ENCODE measurements at places on chromosomes 12 and 14. TPM values are rescaled to one million over a fixed set of nuclear protein-coding genes. Genes with fewer than 3 reads are reported as not detected.

- no peak for DNase-seq
These were observed 192.3 kb downstream of the MON2 start for GRCh38 chr12:62658910-62659309.

Gene RASAL1
- total RNA-seq: 0.41 TPM

GRCh38 chr12:44091948-44092606, 256.2 kb downstream of the TMEM117 start:
- no peak for DNase-seq

DNA sequence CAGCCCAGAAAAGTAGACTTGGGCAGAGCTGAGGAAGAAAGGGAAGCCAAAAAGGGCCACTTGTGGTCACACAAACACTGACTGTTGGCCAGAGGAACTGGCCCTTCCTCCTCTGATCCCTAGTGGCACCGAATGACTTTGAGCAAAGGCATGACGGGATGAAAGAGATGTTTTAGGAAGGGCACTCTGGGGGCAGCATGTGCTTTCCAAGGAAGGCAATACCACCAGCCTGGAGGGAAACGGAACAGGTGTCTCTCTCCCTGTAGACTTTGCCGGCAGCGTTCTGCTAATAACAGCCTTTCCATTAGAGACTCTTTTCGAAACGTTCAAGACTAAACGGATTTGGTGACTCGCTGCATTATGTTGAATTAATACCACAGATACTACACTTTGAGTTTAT, 12.3 kb upstream of the FBXO21 start:
- no peak for DNase-seq

- peak; percentile 45 for DNase-seq
These were observed 4.6 kb downstream of the ZNF384 start for GRCh38 chr12:6684609-6685008.

Gene DCP1B
- total RNA-seq: 19.3 TPM

Gene ACSS3
- total RNA-seq: not detected

GRCh38 chr14:79332504-79333197, 878.7 kb downstream of the DIO2 start:
- no peak for DNase-seq

- DNase-seq: no peak
These were observed 91.9 kb upstream of the LMNTD1 start for GRCh38 chr12:25644979-25645378.

Gene EPYC
- total RNA-seq: not detected

Gene MIP
- total RNA-seq: not detected

DNA sequence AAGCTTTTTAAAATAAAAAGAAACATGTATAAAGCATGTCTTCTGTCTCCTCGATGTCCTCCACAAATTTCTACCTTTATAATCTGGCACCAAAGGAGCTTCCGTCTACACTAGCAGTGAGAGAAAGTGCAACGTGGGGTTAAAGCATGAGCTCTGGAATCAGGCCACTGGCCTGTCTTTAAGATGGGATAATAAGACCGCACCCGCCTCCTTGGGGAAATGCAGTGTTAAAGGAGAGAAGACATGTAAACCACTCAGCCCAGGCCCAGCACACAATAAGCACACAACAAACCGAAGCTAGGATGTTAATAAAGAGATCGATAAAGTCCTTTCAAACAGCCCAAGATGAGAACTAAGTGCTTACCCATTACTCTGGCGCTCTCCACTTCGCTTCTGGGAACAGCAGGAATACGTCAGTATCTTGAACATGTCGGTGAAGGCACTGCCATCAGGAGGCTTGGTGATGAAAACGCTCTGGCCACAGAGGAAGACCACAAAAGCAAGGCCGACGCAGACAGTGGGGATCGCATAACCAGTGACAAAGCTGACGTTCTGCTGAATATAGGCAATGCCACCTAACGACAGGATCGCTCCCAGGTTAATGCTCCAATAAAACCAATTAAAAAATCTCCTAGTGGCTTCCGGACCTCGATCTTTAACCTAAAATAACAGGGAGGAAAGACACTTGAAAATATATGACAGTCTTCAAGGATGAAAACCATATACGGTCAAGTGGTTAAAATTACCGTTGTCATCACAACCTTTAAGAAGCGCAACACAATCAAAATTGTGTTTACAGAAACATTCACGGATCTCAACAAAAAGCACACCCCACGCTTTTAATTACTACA, 9.1 kb downstream of the SLC15A4 start:
- DNase-seq: no peak

DNA sequence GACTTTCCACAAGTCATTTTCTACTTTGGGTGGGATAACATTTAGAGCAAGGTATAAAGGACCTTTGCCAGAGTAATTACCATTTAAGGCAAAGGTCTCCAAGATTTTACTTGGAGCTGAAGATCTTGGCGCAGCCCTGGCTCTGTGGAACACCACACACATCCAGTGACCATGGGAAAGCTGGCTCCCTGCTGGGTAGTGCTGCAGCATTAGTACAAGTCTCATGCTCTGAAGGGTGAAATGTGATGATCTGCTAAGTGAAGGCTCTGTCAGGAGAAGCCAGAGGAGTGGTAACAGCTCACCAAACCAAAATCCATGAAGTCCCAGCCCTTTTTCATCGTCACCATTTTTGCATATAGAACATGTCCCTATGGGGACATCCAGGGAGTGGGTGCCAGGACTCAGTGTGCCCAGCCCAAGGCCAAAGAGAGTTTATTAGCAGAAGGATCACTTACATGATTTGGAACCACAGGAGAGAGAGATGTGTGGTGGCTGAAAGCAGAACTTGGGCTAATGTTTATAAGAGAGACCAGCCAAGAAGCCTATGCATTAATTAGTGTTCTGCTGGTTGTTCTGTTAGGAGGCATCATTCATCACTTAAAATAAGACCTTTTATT, 110.7 kb downstream of the SLC38A6 start:
- DNase-seq: no peak

GRCh38 chr14:49209416-49209815, 376.8 kb downstream of the RPS29 start:
- no peak for DNase-seq

Gene PLBD2
- 14.9 TPM for total RNA-seq

Gene BCL2L14
- 0.97 TPM for total RNA-seq

- no peak for DNase-seq
These were observed 21.3 kb upstream of the CABP1 start for GRCh38 chr12:120618954-120619615.

Gene LRRK2
- total RNA-seq: 32.2 TPM

DNA sequence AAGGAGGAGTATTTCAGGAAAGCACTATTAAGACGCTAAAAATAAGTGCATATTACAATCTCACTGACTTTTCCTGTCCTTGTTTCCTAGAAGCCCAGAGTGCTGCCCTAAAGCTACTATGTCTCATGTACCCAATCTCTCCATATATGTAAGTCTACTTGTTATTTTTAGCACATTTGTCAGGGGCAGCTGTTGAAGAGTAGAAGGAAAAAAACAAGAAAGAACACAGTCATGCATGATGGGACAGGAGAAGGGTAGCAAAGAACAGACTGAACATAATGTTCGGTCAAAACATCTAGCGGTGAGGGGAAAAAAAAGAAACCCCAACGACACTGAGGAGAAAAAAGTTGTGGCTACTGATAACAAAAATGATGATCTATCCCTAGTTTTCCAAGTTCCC, 14.3 kb downstream of the YBX3 start:
- no peak for DNase-seq

- DNase-seq: no peak
These were observed 1995.9 kb upstream of the SEL1L start for GRCh38 chr14:83529531-83529930.

GRCh38 chr12:100576331-100577036, 3.0 kb downstream of the GAS2L3 start:
- no peak for DNase-seq

DNA sequence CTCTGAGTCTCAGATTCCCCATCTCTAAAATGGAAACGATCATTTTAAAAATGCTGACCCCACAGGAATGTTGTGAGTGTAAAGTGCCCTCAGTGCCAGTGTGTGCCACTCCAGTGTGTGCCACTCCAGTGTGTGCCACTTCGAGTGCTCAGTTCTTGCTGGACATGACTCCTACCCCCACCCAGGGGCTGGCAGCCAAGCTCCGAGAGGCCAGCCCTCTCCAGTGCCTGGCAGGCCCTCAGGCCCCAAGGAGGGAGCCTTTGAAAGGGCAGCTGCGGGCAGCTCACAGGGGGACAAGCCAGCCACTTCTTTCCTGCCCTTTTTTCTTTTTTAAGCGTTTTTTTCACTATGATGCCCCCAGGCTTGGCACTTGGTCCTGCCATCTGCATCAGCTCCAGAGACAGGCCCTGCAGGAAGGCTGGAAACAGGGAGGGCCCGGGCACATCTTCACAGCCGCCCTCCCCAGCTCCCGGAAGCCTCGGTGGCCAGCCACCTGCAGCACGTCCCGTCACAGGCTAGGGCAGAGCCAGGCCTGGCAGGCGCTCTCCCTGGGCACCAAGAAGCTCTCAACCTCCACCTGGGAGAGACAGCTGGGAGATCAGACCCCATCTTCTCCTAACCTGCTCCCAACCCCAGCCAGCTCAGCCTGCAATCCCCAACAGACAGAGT, 29.8 kb downstream of the NCOR2 start:
- DNase-seq: no peak

Gene ANO4
- total RNA-seq: not detected

- DNase-seq: no peak
These were observed 2.4 kb downstream of the ACVR1B start for GRCh38 chr12:51953864-51954263.

DNA sequence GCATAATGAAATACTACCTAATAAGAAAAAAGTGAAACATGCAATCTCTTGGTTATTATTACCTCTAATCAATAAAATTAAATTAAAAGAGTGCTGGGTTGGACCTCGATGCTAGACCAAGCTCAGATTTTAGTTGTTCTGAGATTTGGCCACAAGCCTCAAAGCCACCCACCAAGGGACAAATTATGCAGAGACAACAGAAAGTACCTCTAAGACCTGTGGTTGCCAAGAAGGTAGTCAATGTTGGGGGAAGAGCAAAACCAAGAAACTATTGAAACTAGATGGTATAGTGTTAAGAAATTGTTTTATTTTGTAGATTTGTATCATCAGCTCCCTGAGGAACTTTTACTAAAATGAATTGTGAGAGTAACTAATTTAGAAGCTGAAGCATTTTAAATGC, 43.8 kb upstream of the ARID2 start:
- DNase-seq: no peak

DNA sequence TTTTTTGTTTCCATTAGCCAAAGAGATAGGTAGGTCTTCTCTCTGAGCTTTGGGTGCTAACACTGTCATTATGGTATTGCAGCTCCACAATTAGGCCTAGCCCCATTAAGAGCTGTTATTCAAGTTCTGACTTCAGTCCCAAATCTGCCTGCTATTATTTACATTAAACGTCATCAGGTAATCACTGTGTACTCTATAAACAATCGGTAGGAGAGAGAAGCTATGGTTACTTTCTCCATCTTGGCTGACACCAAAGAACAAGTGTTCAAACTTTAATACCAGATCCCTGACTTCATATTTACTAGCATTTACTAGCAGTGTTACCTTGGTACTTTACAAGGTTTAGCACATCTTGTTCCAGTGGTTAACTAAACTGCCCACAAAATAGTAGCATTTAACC, 305.1 kb upstream of the GARIN2 start:
- no peak for DNase-seq

DNA sequence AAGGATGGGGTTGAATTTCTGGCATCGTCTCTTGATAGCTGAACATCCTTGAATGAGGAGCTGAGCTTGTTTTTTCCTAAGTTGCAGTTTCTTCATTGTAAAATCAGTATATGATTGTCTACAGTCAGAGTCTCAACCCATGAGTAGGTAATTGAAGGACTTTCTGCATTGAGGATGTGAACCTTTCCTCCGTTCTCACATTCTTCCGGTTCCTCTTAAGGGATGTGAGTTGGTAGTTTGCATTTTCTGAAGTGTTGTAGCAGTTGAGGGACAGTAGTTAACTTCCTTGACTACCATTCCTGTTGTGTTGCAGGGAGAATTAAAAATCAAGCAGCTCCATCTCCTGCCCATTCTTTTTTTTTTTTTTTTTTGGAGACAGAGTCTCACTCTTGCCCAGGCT, 19.1 kb downstream of the TPCN1 start:
- no peak for DNase-seq

Gene SCNN1A
- 5.0 TPM for total RNA-seq

- no peak for DNase-seq
These were observed 39.5 kb downstream of the FRMD6 start for GRCh38 chr14:51691176-51691575.

Gene SYNDIG1L
- not detected for total RNA-seq
